Cerebellar nuclear complex (tissue), 1 donor: ENCODE measurements at places on chromosomes 5 and 9.

DNA sequence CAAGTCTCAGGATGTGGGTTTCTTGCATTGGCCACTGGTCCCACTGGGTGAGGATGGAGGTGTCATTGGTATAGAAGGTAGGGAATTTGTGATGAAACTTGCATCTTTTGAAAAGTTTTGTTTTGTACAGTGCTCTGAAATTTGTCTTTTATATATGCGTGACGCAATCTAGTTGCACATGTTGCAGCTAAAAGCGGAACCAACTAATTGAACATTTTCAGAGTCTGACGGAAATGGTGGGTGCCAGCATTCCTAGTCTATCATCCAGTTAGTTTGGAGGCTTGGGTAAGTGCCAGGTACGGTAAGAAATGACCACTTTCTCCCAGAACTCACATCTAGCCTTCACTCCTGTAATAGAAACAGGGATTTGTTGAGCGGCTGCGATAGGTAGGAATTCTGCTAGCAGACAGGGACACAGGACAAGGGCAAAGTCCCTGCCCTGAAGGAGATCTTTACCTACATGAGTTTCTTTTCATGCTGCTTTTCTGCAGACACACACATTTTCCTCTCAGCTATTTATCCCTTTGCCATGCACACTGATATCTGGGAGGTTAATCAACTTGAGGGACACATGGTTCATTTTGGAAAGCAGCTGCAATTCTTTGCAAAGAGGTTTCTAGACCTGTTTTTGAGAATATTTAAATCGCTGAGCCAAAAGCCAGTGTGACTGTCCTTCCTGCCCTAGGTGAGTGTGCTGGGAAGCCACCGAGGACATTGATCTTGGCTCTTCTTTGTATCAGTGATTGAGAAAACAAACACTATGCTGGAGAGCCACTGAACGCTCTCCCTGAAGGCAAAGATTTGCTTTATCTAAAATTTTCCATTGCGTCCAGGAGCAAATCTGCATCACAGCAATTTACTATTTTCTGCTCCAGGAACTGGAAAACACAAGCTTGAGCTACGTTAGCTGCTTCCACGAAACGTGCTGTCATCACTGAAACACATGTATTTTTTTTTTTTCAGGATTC lies 89.7 kb downstream of the DAP start:
- DNase-seq = no peak

- DNase-seq = no peak
These were observed 148.4 kb downstream of the TENT4A start for GRCh38 chr5:6861667-6862066.

GRCh38 chr5:77066184-77066583 lies 20.9 kb downstream of the ZBED3 start:
- DNase-seq = no peak

- no peak for DNase-seq
These were observed 221.2 kb downstream of the ADAMTSL1 start for GRCh38 chr9:18694959-18695668.

- DNase-seq = no peak
These were observed 84.8 kb downstream of the CFAP77 start for GRCh38 chr9:132494857-132495256.

- no peak for DNase-seq
These were observed 11.5 kb downstream of the PRR7 start for GRCh38 chr5:177457852-177458681.

- no peak for DNase-seq
These were observed 326.0 kb upstream of the FTMT start for GRCh38 chr5:121525706-121526105.

- no peak for DNase-seq
These were observed 206.3 kb downstream of the EFNA5 start for GRCh38 chr5:107464416-107464815.

- DNase-seq = no peak
These were observed 199.9 kb downstream of the AOPEP start for GRCh38 chr9:94926431-94926800.

DNA sequence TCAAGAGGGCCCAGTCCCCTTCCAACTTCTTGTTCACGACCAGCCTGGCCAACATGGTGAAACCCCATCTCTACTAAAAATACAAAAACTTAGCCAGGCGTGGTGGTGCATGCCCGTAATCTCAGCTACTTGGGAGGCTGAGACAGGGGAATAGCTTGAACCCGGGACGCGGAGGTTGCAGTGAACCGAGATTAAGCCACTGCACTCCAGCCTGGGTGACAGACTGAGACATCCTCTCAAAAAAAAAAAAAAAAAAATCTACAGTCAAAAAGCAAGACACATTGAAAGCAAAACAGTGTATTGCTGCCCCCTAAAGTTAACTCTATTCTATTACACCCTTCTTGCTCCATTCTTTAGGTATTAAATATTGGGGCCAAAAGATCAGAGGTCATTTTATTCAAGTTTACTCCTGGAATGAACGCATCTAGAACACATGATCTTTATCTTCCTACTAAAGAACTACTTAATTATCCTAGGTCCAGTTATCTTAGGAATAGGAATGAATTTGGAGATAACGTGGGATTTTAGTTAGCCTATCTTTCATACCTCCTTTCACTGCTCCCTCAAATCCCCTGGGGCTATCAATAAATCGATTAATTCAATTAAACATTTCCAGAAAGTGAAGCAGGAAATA lies 2.4 kb downstream of the ATG12 start:
- DNase-seq = no peak

- DNase-seq = no peak
These were observed 45.2 kb downstream of the PLAC8L1 start for GRCh38 chr5:146060221-146060585.

DNA sequence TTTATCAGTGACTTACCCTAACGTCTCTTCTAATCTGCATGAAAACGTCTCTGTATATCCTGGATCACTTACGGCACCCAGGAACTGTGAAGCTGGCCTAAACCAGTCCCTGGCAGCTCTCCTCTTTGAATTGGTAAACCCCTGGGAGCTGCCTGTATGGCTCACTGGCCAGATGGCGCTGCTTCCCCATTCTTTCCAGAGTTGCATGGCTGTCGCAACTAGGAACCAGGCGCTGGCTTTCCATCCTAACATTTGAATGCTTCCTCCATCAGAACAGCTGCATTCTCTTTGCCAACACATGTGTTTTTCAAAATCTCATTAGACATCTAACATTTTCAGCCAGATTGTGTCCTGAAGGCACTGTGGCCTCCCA lies 8.0 kb upstream of the PCA3 start:
- DNase-seq = no peak

GRCh38 chr5:55188656-55189540 lies 15.9 kb upstream of the CDC20B start:
- DNase-seq = no peak
